GM12878 (cell line): ENCODE measurements at places on chromosomes 7 and 10.

DNA sequence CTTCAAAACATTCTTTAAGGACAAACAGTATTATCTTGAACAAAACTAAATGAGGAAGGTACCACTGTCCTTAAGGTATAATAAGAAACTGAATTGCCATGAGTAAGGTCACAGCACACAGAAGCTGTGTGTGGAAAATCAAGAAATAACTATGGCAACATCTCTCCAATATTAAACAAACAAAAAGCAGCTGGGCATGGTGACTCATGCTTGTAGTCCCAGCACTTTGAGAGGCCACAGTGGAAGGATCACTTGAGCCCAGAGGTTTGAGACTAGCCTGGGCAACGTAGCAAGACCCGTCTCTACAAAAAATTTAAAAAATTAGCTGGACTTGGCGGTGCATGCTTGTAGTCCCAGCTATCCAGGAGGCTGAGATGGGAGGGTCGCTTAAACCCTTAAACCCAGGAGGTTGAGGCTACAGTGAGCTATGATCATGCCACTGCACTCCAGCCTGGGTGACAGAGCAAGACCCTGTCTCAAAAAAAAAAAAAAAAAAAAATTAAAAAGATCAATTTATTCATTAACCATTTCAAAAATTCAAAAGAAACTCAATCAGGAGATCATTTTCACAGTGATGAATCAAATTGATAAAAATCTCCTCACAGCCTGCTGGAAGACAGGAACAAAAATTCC, 195.4 kb downstream of the SKIDA1 start:
- no peak for DNase-seq

GRCh38 chr10:73060738-73061635, 35.7 kb downstream of the P4HA1 start:
- DNase-seq = no peak

- no peak for DNase-seq
These were observed 14.7 kb downstream of the FAM241B start for GRCh38 chr10:69644658-69645295.

- DNase-seq = no peak
These were observed 923 bp downstream of the TNPO3 start for GRCh38 chr7:129053938-129054437.

GRCh38 chr7:111527545-111527944, 34.7 kb downstream of the IMMP2L start:
- DNase-seq = peak; percentile 40

DNA sequence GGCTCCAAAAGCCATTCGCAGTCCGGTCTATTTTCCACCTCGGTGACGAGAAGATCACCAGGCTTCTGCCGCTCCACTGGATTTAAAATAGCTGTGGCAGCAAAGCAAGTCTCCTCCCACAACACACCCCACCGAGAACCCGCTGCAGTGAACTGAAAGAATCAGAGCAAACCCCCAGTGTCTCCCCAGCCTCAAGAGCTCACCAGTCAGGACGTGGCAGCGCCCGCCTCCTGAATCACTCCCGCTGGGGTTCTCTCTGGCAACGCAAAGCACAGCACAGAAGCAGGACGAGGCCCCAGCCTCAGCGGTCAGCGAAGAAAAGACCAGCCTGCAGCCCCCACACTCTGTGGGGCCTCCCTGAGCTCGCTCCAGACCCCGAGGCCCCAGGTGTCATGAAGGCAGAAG, 126.1 kb upstream of the PPP2R2D start:
- DNase-seq = no peak

DNA sequence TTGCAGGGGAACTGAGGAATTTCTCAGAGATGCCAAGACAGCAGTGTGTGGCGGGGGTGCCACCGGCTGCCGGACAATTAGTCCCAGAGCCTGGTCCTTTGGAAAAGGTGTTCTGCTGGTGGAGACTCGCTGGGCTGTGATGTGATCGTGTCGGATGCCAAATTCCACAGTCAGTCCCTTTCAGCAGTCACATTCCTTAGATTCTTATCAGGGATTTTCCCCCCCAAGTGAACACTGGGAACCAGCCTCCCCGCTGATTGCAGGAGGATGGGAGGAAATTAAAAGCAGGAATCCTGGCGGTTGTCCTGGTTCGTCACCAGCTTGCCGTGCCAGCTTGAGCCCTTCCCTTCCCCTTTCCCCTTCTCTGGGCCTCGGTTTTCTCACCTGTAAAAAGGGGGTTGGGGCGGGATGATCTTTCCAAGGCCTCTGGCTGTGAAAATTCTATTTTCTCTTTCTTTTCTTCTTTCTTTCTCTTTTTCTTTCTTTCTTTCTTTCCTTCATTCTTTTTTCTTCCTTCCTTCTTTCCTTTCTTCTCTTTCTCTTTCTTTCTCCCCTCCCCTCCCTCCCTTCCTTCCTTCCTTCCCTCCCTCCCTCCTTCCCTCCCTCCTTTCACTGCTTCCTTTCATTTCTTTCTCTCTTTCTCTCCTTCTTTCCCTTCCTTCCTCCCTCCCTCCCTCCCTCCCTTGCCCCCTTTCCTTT, 39.6 kb downstream of the COL26A1 start:
- DNase-seq = no peak

DNA sequence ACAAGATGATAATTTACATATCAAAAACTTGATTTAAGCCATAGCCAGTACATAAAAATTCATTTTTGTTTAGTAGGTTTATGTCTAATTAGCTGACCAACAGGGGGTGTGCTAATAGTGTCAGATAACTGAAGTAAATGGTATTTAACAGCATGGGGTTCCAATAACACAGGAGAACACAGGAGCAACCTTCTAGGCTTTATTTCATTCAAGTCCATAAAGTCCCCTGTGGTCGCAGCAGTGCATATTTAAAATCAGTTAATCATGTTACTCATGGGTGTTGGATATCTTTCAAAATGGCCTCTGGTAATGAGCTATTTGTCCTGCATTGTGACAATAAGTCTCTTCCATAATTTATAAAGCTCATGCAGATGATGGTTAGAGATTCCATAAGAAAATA, 238.6 kb downstream of the CNTNAP2 start:
- DNase-seq = no peak

DNA sequence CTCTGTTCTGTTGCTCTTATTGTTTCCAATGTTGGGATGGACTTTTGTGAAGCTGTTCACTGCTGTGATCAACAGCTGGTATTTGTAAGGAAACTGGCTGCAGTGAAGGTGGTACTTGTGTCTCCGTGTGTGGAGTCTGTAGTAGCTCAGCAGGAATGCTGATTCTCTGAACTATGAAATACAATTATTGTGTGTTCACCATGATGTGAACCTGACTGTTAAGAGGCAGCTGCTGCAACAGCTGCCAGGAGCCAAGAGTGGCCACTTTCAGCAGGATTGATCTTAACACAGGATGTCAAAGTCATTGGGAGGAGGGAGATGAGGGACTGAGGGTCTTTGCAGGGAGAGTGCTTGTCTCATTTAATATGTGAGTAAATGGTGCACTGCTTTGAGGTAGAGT, 13.9 kb downstream of the VSTM2A start:
- no peak for DNase-seq

DNA sequence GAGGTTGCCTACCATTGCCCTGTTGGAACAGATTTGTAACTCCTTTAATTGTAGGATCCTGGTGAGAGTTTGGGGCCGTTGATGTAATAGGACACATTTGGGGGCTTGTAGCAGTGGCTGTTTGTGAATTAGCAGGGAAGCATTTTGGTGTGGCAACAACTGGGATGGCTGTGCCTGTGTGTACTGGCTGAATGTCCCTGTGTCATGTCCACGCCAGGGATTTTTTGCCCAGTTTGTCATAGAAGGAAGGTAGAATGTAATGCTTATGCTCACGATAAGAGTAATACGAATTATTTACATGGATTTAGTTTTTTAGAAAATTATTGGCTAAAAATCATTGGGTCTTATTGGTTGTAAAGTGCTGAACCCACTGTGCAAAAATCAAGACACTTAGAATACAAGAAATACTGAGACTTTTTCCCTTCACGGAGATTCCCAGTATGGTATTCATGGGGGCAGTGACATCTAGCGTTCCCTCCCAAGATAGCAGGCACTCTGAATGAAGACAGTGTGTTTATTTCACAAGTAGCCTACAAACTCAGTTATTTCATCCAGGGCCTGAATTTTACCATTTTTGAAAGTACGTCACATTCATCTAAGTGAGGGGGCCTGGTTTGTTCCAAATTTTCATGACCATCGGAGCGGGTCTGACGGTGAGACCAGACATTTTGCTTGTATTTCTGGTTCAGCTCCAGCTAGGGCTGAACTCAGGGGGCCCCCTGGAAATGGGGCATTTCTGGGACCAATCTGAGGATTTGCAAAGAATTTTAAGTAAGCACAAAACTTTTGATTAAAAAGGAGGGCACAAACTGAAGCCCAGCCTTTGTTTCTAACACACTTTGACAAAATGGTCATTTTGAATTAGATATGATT, 74.7 kb downstream of the CACNB2 start:
- DNase-seq = no peak

- no peak for DNase-seq
These were observed 75.6 kb upstream of the INSIG1 start for GRCh38 chr7:155222061-155222460.

GRCh38 chr7:7639847-7640220, 718 bp upstream of the UMAD1 start:
- peak; percentile 27 for DNase-seq

GRCh38 chr7:139393621-139394211, 34.0 kb downstream of the LUC7L2 start:
- DNase-seq = no peak

GRCh38 chr7:106397994-106398393, 113.2 kb upstream of the NAMPT start:
- no peak for DNase-seq

DNA sequence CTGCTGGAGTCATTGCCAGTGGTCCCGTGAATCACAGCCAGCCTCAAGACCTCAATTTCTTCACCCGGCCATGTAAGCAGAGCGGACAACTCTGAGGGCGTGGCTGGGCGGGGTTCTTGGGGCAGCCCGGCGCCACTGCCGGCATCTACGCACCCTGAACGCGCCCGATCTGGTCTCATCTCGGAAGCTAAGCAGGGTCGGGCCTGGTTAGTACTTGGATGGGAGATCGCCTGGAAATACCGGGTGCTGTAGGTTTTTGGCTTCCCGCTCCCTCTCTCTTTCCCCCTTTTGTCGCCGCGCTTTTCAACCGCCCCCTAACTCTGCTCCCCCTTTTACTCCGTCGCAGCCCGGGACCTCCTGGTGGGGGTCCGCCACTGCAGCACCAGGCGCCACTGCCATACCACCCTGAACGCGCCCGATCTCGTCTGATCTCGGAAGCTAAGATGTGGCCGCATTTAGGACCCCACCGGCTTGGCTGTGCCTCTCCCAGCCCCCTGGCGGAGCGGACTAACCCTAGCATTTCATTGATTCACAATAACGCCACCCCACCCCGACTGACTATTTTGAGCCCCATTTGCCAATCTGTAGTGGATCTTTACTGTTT, 25.3 kb downstream of the GARIN1A start:
- no peak for DNase-seq

- no peak for DNase-seq
These were observed 28.3 kb upstream of the CREB5 start for GRCh38 chr7:28383975-28384374.

- DNase-seq = no peak
These were observed 70.8 kb downstream of the SGMS1 start for GRCh38 chr10:50552771-50553535.

DNA sequence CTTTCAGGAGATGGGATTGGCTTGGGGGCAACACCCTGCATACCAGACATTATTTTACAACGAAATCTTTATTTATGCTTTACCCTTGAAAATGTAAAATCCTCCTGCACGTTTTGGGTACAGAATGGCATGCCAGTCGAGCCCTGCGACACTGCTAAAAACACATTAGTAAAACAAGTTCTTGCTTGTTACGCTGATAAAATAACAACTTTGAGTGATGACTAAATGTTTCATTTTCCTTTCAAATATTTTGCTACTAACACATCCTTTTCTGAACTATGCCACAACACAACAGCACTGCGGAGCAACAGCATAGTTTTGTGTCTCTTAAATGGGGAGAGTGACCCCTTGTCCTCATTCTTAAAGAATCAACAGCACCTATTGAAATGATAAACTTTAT, 76.0 kb upstream of the SEMA3D start:
- DNase-seq = no peak

- DNase-seq = no peak
These were observed 63.5 kb downstream of the CAMK1D start for GRCh38 chr10:12412666-12413368.

- no peak for DNase-seq
These were observed 303.1 kb upstream of the FZD1 start for GRCh38 chr7:90961037-90961725.

DNA sequence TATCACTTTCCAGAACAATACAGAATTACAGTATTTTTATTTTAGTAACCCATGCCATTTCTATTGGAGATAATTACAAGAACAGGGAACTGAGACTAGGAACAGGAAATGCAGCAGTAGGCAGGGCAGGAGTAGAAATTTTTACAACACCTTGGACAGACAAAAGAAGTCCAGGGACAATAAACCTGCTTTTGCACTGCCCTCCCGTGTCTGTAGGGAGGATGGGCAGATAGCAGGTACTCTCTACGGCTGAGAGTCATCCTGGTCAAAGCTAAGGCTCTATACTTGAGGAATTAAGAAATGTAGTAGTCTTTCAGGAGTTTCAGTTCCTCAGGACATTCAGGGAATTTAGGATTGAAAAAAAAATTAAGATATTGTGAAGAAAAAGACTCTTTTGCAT, 63.4 kb downstream of the VAX1 start:
- DNase-seq = no peak

- no peak for DNase-seq
These were observed 158.9 kb upstream of the STEAP4 start for GRCh38 chr7:88465600-88465999.

- DNase-seq = no peak
These were observed 287.0 kb upstream of the IGFBP3 start for GRCh38 chr7:46207931-46208634.

GRCh38 chr7:20444030-20444800, 113.5 kb downstream of the ITGB8 start:
- no peak for DNase-seq

DNA sequence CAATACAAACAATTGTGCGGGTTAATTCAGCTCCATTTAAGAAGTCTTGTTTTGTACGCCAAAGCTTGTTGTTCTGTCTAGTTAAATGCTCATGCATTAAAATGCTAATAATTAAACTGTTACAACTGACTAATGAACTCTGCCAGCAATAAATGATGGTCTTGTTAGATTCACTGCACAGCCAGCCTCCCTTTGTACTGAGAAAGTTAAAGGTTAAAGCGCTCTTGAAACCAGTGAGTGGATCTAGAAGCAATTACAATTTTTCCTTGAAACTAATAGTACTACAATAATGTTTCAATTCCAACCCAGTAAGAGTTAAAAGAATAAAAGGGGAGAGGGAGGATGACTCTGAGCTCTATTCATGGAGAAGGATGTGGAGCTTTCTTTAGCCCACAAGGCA, 233.0 kb downstream of the EMX2 start:
- DNase-seq = no peak

- DNase-seq = no peak
These were observed 51.9 kb upstream of the A1CF start for GRCh38 chr10:50937230-50937907.

- no peak for DNase-seq
These were observed 192.7 kb downstream of the MLLT10 start for GRCh38 chr10:21726601-21727225.

DNA sequence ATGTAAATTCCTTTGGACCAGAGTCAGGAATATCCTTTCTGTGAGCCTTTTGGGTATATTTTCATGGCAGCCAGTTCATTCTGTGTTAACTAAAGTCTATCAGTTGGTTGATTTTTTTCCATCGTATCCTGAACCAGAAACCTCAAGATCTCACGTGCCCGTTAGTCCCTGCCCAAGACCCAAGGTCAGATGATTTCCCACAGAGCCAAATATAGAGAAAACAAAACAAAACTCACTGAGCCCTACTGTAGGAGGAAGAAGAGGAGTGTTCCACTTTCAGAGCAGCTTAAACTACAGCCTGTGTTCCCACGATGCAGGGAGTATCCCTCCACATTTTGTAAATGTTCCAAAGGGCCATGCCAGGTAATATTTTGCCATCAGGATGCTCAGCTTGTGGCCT, 96.0 kb upstream of the ADO start:
- DNase-seq = peak; percentile 43
